ENCODE measurements at places on chromosomes 2 and 18.

DNA sequence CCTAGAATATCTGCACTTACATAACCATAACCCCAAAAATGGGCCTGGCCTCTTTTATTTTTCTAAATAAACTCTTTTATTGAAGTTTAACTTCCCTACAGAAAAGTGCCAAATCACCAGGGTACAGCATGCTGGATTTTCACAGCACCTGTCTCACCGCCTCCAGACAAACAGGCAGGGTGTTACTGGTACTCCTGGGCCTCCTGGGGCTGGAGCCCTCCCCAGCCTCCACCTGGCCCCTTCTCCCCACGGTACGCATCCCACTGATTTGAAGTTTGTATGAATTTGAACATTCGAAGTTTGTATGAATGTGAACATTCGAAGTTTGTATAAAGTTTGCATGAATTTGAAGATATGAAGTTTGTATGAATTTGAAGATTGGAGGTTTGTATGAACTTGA is 232.1 kb downstream of the NDUFA10 start:
- DNase-seq: no peak

DNA sequence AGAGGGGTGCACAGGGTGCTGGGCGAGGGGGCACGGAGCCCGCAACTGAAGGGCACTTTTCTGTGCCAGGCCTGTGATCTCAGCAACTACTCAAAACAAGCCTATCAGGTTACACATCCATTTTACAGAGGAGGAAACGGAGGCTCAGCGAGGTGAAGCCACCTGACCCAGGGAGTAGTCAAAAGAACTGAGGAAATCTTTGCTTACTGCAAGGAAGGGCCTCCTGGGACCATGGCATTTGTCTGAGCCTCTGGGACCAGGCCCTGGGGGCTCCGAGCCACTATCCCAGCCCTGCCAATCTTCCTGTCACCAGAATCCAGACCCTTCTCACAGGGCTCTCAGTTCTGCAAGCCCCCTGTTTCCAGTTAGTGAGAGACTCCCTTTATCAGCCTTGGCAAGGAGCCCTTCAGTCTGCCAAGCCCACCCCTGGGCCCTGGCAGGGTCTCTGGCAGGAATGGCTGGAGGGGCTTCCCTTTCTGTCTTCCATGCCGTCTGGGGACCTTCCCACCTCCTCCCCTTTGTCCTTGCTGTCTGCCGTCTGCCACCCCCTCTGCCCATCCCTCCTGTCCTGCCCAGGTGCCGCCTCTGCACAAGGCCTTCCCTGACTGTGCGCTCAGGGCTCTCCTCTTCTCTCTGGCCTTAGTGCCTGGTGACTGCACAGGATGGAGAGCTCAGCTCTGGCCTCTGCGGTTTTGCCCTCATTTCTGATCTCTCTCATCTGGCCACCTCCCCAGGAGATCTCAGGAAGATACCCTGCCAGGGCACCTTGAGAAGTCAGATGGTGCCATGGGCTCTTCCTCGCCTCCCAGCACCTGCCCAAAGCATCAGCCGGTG is 194.7 kb upstream of the GLI2 start:
- no peak for DNase-seq

- DNase-seq: no peak
These were observed 117.5 kb downstream of the TMEM163 start for GRCh38 chr2:134601264-134601663.

GRCh38 chr2:100213595-100213994 is 71.2 kb upstream of the AFF3 start:
- DNase-seq: no peak

GRCh38 chr2:129957891-129958290 is 21.6 kb upstream of the RAB6C start:
- DNase-seq: no peak

GRCh38 chr2:208253600-208254117 is 1.2 kb downstream of the IDH1 start:
- DNase-seq: no peak

All from stimulated activated CD8-positive, alpha-beta memory T cell treated with anti-CD3 and anti-CD28 coated beads, Interleukin-4, amount 100 ng/mL, for 1 hour (primary cell).